A673 (cell line): ENCODE measurements at places on chromosomes 3 and 15. TPM values are rescaled to one million over a fixed set of nuclear protein-coding genes. Genes with fewer than 3 reads are reported as not detected.

GRCh38 chr15:51390241-51390965, 48.9 kb downstream of the GLDN start:
- DNase-seq = no peak

DNA sequence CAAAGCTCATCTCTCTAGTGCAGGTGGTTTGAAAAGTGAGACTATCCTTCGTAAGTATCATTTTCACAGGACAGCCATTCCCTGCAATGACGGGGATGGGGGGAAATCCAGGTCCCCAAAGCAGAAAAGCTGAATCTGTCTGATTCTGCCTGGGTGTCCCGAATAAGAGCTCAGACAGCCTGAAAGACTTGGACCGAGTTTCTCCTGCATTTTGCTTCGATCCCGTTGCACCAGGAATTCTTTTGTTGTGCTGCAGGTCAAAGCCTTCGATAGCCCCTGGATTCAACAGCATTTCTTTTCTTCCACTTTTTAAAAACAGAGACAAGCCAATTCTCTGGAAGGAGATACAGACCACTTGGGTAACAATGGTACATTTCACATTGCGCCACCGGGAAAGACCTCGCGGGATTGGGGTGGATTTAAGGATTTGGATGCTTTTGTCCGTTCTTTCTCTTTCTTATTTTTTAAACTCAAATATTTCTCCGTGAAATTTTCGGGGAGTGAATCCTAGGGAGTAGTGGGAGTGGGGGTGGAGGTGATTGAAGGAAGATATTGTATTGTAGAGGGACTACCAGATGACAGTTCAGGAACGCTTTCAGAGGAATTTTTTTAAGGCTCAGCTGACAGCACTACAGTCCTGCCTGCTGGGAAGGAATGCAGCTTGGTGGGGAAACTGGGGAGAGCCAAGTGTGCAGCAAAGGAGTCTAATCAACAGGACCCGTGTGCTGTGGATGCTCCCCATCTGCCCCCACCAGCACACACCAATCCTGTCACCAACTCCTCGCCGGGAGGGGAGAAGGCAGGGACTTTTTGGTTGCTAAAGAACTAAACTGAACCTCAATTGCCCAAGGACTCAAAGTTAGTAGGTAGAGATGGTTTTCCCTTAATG, 2.6 kb downstream of the SLITRK3 start:
- peak; percentile 38 for DNase-seq

DNA sequence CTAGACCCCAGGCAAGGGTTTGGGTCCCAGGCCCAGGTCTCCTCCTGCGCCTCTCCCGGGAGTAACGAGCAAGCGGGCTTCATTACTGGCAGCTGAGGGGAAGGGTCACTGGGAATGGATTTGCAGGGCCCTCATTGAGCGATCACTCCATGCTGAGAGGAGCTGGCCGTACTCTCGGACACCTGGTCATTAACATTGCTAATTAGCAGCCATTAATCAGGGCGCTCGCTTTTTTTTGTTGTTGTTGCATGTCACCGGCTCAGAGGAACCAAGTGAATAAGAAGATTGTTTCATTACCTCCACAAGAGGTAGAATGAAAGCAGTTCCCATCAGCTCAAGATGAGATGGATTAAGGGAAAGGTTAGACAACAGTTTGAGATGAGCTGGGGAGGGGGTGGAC, 293.0 kb upstream of the ATP11B start:
- no peak for DNase-seq

GRCh38 chr3:1766384-1766783, 332.3 kb upstream of the CNTN4 start:
- DNase-seq = peak; percentile 89

DNA sequence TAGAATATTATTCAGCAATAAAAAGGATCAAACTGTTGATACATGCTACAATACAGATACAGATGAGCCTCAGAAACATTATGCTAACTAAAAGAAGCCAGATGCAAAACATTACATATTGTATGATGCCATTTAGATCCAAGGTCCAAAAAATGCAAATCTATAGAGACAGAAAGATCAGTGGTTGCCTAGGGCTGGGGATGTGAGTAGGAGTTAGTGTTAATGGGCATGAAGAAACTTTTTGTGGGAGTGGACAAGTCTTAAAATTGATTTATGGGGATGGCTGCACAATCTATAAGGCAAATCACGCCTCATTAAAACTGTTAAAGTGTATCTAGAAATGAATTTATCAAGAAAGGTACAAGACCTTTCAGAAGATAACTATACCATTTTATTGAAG, 45.0 kb downstream of the EHHADH start:
- DNase-seq = peak; percentile 25

GRCh38 chr15:74723754-74724334, 1.5 kb downstream of the CYP1A1 start:
- DNase-seq = peak; percentile 83

GRCh38 chr3:54357301-54357700, 234.9 kb downstream of the CACNA2D3 start:
- no peak for DNase-seq

DNA sequence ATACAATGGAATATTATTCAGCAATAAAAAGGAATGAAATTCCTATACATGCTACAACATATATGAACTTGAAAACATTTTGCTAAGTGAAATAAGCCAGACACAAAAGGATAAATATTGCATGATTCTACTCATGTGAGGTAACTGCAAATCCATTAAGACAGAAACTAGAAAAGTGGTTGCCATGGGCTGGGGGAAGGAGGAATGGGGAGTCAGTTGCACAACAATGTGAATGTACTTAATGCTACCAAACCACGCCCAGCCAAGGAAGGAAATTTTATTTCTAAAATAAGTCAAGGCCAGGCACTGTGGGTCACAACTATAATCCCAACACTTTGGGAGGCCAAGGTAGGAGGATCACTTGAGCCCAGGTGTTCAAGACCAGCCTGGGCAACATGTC, 9.8 kb upstream of the GMPPB start:
- DNase-seq = no peak

DNA sequence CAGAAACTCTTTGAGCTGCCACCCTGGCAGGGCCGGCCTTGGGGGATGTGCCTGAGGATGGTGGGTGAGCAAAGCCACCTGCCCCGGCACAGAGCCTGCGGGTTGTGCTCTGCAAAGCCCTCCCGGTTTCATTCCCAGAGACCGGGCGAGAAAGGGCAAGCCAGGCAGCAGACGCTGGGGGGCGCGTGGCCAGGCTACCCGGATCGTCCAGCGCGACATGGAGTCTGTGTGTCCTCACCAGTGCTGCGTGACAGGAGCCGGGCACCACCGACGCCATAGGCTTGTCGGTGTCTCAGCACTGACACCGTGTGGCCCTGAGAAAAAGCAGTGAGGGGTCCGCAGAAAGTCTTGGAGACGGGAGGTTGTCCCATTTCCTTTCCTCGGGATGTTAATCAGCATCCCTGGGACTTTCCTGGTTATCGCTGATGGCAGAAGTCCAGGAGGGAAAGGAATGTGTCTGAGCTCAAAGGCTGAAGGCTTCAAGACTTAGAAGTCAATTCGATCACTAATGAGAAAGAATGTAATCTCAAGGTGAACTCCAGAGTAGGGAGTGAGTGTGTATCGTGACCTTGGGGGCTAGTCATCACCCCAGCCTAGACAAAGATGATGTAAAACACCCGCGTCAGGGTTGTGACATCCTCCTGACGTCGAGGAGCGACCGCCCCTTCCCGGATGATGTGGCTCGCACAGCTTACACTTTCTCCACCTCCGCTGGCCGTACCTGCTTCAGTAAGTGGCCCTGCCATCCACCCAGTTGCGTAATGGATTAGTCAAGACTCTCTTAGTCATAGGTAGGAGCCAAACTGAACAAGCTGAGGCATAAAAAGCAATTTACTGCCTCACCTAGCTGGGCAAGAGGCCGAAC, 36.3 kb upstream of the PLA2G4E start:
- DNase-seq = peak; percentile 86

DNA sequence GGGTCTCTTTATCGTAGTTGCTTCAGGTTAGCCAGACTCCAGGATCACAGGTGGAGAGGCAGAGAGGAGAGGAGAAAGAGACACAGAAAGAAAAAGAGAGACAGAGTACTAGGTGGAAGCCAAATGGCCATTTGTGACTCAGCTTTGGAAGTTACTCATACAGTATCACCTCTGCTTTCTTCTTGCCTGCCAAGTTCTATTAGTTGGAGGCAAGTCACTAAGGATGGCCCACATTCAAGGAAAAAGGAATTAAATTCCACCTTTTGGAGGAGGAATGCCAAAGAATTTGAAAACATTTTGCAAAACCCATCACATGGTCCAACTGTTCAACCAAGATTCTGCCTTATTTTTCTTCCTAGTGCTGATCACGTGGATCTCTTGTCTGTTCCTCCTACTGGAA, 291.1 kb downstream of the CHL1 start:
- DNase-seq = no peak

Gene LYZL4
- total RNA-seq = not detected in 2 replicates

Gene INKA1
- 7.1 and 13.8 TPM in 2 replicates for total RNA-seq

Gene ZNF80
- not detected in 2 replicates for total RNA-seq

DNA sequence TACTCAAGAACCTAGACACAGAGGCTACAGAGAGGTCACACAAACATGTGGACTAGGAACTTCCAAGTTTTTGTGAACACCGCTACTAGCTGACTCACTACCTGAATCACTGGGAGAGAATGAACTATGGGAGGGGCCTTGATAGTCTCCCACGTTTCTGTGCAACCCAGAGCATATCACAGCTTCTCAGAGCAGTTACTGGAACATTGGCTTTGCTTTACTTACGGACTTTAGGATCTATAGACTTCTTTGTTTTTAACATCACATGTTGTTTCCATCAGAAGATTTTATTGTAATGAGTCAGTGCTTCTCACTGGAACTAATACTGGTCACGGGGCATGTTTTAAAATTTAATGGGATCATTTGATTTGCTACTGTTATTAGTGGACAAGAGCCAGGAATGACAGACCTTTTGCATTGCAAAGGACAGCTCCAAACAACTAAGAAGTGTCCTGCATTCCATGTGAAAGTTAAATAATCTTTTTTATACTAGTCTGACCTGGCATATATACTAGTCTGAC, 35.6 kb downstream of the RTP4 start:
- no peak for DNase-seq

GRCh38 chr3:81763001-81763400, 1.6 kb upstream of the GBE1 start:
- DNase-seq = no peak

Gene SLC9C1
- total RNA-seq = not detected in 2 replicates

Gene ZNF660
- 4.1 and 5.8 TPM in 2 replicates for total RNA-seq

DNA sequence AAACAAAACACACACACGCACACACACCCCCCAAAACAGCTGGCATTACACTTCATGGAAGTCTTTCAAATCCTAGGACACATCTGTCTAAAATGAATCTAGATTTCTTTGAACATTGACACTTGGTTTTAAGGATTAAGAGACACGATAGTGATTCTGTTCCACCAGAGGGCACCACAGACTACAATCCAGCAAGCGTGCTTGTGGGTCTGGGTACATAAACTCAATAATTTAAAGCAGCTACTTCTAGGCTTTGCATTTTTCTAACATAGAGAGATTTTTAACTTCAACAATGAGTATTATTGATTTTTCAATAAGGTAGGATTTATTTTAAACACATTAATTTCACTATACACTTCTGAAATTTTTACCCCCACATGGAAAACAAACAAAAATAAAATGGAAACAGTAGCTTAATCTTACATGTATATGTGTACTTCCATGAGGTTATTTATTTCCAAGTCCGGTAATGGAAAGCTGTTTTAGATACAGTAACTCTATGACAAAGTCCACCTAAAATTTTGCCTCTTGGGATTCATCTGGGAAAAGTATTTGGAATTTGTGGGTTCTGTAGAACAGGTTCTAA, 564.0 kb upstream of the TGFBR2 start:
- DNase-seq = peak; percentile 93

Gene FRMD4B
- total RNA-seq = 0.21 and 0.33 TPM in 2 replicates

GRCh38 chr3:34882764-34883163, 756.6 kb upstream of the ARPP21 start:
- DNase-seq = peak; percentile 80

DNA sequence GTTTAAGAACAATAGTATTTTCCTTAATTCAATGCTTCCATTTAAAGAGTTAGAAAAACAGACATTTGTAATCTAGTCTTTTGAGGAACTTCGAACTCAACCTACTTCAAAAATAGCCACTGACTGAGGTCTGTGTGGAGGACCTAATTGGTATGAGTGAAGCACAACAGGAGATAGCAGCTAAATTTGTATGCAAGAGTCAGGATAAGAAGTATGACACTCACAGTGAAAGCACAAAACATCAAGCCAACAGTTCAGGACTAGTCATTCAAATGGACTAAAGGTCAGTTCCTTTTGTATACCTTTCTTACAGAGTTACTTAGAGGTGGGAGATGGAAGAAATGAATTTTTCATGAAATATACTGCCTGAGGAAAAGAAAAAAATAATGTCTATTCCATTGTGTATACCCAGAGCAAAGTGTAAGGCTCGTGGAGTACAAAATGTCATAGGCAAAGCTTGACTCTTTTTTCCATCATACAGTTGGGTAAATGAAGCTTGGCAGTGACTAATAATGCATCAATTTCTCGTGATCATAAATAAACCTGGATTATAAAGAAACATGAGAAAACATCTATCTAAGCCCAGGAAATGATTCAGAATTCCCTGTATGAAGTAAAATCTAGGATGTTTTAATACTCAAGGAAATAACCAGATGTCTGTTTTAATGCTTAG, 1005.2 kb upstream of the CADM2 start:
- no peak for DNase-seq

DNA sequence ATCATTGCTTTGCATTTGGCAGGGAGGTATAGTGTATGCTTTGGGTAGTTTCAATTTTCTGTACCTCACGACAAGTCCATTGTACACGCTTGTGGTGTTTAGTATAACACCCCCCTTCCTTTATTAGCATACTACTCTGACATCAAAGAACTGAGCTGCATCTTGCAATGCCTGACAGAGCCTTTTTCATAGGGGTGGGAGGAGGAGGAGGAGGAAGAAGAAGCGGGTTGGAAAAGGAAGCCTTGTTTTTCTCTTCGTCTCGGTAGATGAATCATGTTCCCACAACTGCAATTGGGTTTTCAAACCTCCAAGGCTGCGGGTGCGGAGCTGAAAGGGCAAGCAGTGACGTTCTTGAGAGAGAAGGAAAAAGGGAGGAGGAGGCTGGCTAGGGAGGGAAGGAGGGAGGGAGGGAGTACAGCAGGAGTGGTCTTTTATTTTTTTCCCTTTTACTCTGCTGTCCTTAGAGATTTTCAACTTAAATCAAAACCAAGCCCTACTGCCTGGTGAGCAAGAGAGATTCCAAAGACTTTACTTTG, 175.7 kb downstream of the KLHL25 start:
- peak; percentile 77 for DNase-seq

DNA sequence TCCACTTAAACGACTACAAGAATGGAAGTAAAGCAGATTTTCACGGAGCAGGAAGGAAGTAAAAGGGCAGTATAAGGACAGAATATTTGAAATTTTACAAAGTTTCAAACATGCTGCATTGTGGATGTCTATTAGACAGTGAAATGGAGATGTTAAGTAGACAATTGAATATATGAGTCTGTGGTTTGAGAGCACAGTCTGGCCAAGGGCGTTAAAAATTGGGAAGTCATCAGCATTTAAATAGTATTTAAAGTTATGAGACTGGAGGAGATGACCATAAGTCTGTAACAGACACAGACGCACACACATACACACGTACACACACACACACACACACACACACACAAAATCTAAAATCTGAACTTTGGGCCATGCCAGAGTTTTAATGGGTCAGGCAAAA, 935.9 kb downstream of the EPHA3 start:
- DNase-seq = no peak

GRCh38 chr3:168002786-168003368, 92.8 kb downstream of the GOLIM4 start:
- peak; percentile 3 for DNase-seq

Gene SPINT1
- 1.9 and 3.3 TPM in 2 replicates for total RNA-seq
